ENCODE measurements at places on chromosomes 3 and 15.

- DNase-seq: no peak
- no peak overlapping the region for H3K4me3 ChIP-seq
- H3K36me3 ChIP-seq: no peaks in the 10 kb centered on the region
These were observed 186.5 kb upstream of the PEX5L start for GRCh38 chr3:180223268-180223667.

DNA sequence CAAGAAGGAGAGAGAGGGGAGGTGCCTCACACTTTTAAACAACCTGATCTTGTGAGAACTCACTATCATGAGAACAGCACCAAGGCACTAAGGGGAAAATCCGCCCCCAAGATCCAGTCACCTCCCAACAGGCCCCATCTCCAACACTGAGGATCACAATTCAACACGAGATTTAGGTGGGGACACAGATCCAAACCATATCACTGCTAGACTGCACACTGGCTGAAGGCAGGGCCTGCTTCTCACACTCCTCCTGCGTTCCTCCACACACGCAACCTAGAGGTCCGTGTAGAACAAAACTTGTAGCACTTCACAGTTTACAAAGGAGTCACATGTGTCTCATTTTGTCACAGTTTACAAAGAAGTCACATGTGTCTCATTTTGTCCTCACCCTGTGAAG, 97.8 kb downstream of the DAPK2 start:
- no peak overlapping the region for H3K27ac ChIP-seq
- no peaks in the 10 kb centered on the region for H3K27me3 ChIP-seq
- no peak for DNase-seq
- no peak overlapping the region for H3K4me3 ChIP-seq
- no peaks in the 10 kb centered on the region for H3K36me3 ChIP-seq

DNA sequence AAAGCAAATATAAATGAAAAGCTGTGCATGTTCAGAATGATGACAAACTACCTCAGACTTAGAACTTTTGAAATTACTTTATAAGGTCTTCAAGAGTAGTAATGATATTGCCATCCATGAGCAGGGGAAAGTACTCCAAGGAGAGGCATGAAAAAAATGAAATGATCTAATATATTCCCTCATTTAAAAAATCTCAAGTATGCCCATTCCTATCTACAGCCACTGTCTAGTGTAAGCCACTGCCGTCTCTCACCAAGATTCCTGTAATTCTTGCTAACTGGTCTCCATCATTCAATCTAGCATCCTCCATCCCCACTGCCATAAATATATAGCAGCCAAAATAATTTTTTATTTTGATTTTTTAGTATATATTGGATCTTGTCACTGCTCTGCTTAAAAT, 258.8 kb downstream of the PLOD2 start:
- H3K4me3 ChIP-seq: no peak overlapping the region
- H3K27ac ChIP-seq: no peak overlapping the region
- no peak for DNase-seq
- H3K4me1 ChIP-seq: no peaks in the 10 kb centered on the region

DNA sequence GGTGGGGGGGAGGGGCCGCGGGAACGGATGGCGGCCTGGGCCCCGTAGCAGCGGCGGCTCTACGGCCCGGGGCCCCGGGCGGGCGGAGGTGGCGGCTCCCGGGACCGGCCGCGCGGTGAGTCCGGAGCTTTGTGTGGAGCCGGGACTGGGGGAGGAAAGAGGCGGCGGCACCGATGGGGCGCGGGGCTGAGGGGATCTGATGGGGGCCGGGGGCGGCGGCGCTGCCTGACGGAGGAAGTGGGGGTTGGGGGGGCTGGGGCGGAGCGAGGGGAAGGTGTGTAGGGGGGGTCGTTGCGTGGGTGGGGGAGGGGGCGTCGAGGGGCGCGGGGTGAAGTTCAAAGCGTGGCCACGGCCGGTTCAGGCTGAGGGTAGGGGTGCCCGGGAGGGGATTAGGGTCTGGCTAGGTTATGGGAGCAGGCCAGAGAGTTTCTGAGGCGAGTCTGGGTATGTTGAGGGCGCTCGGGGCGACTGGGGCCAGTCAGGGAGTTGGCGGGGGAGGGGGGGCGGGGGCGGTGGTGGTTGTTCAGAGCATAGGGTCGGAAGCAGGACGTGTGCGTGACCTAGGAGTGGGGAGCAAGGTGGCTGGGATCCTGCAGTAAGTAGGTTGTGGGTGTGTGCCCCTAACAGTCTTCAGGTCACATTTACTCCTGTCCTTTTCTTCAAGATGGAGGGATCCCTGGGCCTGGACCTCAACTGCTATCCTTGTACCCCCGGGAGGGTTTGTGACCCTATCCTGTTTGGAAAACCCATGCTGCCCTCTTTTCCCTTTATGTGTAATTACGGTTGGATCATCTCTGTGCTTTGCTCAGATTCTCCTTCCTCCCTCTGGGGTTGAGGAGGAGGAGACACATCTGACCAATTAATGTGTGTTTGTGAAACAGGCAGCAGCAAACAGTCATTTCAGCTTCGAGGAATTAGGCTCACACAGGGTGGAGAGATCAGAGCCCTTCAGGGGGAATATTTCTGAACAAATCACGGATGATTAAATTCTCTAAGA, 644 bp downstream of the ZNF609 start:
- H3K4me1 ChIP-seq: peaks cover 32% of the 10 kb centered on the region
- H3K4me3 ChIP-seq: peak overlapping the region; percentile 89
- H3K27me3 ChIP-seq: no peaks in the 10 kb centered on the region
- H3K36me3 ChIP-seq: peaks cover 21% of the 10 kb centered on the region
- peak overlapping the region; percentile 50 for H3K27ac ChIP-seq

DNA sequence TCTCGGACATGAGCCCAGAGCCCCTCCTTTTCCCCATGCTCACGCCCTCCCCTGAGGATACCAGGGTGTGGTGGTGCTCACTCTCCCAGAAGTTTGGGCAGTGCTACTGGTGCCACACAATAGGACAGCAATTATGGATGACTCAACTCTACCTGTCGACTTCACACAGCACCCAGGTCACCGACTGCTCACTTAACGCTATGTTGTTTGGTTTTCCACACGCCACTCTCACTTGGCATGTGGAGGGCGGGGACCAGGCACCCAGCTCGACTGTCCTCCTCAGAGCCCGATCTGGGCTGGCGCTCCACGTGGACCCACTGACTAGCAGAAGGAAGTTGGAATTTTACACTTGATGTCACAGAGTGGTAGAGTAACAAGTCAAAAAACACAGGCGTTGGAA, 30.9 kb downstream of the STIMATE start:
- H3K27ac ChIP-seq: no peak overlapping the region
- no peaks in the 10 kb centered on the region for H3K27me3 ChIP-seq
- H3K4me1 ChIP-seq: no peaks in the 10 kb centered on the region
- no peak overlapping the region for H3K4me3 ChIP-seq

- no peak overlapping the region for H3K27ac ChIP-seq
- no peak for DNase-seq
- peaks cover 5% of the 10 kb centered on the region for H3K4me1 ChIP-seq
- no peaks in the 10 kb centered on the region for H3K27me3 ChIP-seq
These were observed 2.7 kb upstream of the COX17 start for GRCh38 chr3:119679874-119680273.

GRCh38 chr15:70505411-70505919, 257.9 kb downstream of the UACA start:
- no peak overlapping the region for H3K4me3 ChIP-seq
- no peak for DNase-seq
- H3K36me3 ChIP-seq: no peaks in the 10 kb centered on the region

DNA sequence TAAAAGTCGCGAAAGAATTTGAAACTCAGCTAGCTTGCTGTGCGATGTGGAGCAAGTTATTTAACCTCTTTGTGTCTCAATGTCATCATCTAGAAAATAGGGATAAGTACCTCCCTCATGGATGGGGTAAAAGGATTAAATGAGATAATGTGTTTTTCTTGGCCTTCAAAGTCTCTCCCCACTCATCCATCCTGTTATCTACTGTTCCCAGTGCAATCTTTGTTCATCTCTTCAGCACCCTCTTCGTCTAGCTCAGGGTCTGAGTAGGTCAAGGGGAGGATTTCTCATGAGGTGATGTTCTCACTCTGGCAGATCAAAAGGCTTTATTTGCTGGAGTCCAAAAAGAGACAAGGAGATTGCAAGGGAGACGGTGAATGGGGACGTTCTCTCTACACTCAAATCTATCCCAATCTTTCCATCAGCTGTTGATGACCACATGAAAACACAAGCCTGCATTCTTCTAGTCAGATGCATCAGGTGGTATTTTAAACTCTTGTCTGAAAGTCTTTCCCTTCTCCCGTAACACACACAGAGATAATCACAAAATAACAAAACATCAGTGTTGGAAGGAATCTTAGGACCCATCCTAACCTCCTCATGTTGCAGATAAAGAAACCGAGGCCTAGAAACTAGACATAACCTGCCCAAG, 1.3 kb downstream of the MESD start:
- no peak overlapping the region for H3K27ac ChIP-seq
- peaks cover 25% of the 10 kb centered on the region for H3K36me3 ChIP-seq
- peak overlapping the region; percentile 96 for H3K4me3 ChIP-seq
- peaks cover 4% of the 10 kb centered on the region for H3K4me1 ChIP-seq

GRCh38 chr3:178022599-178022998, 513.6 kb upstream of the KCNMB2 start:
- no peaks in the 10 kb centered on the region for H3K4me1 ChIP-seq
- H3K4me3 ChIP-seq: no peak overlapping the region
- H3K36me3 ChIP-seq: no peaks in the 10 kb centered on the region

DNA sequence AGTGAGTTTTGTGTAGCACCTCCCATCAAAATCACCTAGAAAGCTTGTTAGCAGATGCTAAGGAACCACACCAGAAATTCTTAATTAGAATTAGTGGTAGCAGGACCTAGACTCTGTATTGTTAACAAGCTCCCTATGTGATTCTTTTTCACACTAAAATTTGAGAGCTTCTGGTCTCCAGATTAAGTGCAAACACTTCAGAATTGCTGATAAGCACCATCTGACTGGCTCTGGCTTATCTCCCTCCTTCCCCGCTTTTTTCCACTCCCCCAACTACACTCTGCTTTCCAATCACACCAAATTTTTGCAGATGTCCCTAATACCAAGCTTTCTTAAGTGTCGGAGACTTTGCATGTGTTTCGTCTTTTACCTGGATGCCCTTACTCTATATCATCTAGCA, 410.1 kb upstream of the DPH6 start:
- no peak overlapping the region for H3K27ac ChIP-seq
- no peaks in the 10 kb centered on the region for H3K27me3 ChIP-seq
- no peak overlapping the region for H3K4me3 ChIP-seq
- no peak for DNase-seq
- no peaks in the 10 kb centered on the region for H3K4me1 ChIP-seq
- no peaks in the 10 kb centered on the region for H3K36me3 ChIP-seq

All from neuronal stem cell (in vitro differentiated cells).